ENCODE measurements at places on chromosomes 11 and 22. TPM values are rescaled to one million over a fixed set of nuclear protein-coding genes. Genes with fewer than 3 reads are reported as not detected.

The SUSD2 gene
- polyA plus RNA-seq = 0.40 TPM

The PLEKHB1 gene
- polyA plus RNA-seq = 157 TPM

The RIBC2 gene
- not detected for polyA plus RNA-seq

The C11orf65 gene
- polyA plus RNA-seq = 0.61 TPM

The C1QTNF6 gene
- polyA plus RNA-seq = 1.1 TPM

The CATSPER1 gene
- polyA plus RNA-seq = not detected

The SPATA19 gene
- polyA plus RNA-seq = not detected

The FLRT1 gene
- 0.12 TPM for polyA plus RNA-seq

The DCHS1 gene
- 4.8 TPM for polyA plus RNA-seq

The OR52I2 gene
- polyA plus RNA-seq = not detected

The BRD1 gene
- 3.4 TPM for polyA plus RNA-seq

The FOSL1 gene
- polyA plus RNA-seq = not detected

The TMEM151A gene
- not detected for polyA plus RNA-seq

The TNNT3 gene
- polyA plus RNA-seq = not detected

The DUSP18 gene
- polyA plus RNA-seq = 7.4 TPM

The OR51E1 gene
- not detected for polyA plus RNA-seq

The PTGDR2 gene
- polyA plus RNA-seq = 0.08 TPM

The GPR83 gene
- polyA plus RNA-seq = not detected

The LAYN gene
- 0.27 TPM for polyA plus RNA-seq

The FAM83F gene
- polyA plus RNA-seq = not detected

The HIC2 gene
- polyA plus RNA-seq = 1.2 TPM

The CDC42BPG gene
- polyA plus RNA-seq = 0.47 TPM

The APOBEC3H gene
- not detected for polyA plus RNA-seq

The PGA5 gene
- polyA plus RNA-seq = not detected

The ALDH3B1 gene
- polyA plus RNA-seq = not detected

The FIBIN gene
- not detected for polyA plus RNA-seq

The LRRC10B gene
- polyA plus RNA-seq = not detected

The SCARF2 gene
- polyA plus RNA-seq = 0.35 TPM

The FBLN1 gene
- polyA plus RNA-seq = not detected

The NARS2 gene
- 19.0 TPM for polyA plus RNA-seq

The ABCC8 gene
- not detected for polyA plus RNA-seq

The ZW10 gene
- polyA plus RNA-seq = 13.8 TPM

The PKP3 gene
- not detected for polyA plus RNA-seq

The GRAP2 gene
- polyA plus RNA-seq = 55.2 TPM

The STX3 gene
- polyA plus RNA-seq = 3.5 TPM

The OR51G2 gene
- not detected for polyA plus RNA-seq

The CD44 gene
- 372 TPM for polyA plus RNA-seq

Measured in naive thymus-derived CD4-positive, alpha-beta T cell (primary cell).